ENCODE measurements at places on chromosomes 4 and X.
A peak's percentile ranks its signal among the peaks of the same experiment; 100 is the strongest.

- no peak for DNase-seq
Observed at GRCh38 chrX:153779891-153780677, 757 bp upstream of the SRPK3 start.

DNA sequence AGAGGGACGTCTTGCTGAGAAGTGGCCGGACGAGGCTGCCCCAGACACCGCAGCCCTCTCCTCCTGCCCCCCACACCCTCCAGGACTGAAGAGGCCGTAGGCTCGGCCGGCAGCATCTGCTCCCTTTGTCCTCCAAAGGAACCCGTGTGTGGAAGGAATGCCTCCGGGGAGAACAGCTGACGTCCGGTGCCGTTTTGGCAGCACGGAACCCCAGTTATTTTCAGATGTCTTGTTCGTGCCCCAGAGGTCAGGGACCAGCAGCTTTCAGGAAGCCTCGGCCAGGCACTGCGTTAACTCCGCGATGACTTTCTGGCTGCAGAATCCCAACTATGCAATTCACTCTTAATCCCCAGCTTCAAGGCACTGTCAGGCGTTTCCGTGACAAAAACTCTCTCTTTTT lies 10.9 kb upstream of the PPP2R3B start:
- peak; percentile 54 for DNase-seq

DNA sequence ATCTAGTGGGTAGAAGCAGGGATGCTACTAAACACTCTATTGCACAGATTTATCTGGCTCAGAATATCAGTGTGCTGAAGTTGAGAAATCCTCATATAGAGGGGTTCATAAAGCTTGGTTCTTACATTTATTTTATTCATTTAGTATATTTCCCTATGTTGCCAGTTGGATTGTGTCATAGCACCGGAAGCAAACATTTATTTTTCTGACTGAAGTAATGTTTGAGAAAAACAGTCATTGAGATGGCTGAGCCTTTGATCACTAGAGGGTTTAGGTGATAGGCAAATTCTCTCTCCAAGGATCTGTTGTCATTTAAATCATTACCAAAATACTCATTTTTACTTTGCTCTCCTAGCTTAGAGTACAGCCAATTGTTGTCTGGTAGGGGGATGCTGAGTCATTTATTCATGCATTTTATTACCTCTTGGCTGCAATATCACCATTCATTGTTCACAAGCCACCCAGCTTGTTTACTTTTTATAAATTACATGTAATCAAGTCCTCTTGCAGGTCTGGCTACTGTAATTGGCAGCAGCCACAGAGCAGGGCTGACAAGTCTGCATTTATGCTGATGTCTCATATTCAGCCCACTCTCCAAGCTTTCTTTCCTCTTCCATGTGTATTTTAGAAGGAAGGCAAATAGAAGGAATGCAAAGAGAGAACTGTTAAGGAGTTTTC lies 15.2 kb downstream of the GAB1 start:
- peak; percentile 48 for DNase-seq

- DNase-seq: peak; percentile 85
Observed at GRCh38 chr4:105280338-105281123, 133.9 kb downstream of the TET2 start.

GRCh38 chr4:177311589-177311988 lies 1.9 kb downstream of the NEIL3 start:
- DNase-seq: no peak

GRCh38 chr4:105461621-105462382 lies 12.1 kb downstream of the PPA2 start:
- no peak for DNase-seq
